Iris pigment epithelial cell (primary cell): ENCODE measurements at places on chromosomes 7 and 10.

- DNase-seq = no peak
Observed at GRCh38 chr10:78510566-78511323, 477.1 kb downstream of the RPS24 start.

GRCh38 chr10:128083191-128083895 lies 42.9 kb downstream of the MKI67 start:
- DNase-seq = no peak

DNA sequence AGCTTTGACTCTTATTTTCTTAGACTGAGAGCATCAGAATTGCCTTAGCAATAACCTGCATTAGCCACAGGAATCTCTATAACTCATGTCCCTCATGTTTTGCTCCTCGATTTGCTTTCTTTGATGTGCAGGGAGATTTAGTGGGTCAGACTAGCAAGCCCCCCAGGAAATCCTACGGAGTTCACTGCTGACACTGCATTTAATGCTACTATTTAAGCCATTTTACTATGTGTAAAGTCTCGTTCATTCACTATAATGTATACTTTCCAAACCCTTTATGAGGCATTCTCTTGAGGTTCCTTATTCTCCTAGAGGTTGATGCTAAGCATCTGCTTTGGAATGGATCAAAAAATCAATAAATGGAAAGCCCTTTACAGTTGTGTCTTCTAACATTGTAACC lies 28.4 kb downstream of the DYNC1I1 start:
- no peak for DNase-seq

DNA sequence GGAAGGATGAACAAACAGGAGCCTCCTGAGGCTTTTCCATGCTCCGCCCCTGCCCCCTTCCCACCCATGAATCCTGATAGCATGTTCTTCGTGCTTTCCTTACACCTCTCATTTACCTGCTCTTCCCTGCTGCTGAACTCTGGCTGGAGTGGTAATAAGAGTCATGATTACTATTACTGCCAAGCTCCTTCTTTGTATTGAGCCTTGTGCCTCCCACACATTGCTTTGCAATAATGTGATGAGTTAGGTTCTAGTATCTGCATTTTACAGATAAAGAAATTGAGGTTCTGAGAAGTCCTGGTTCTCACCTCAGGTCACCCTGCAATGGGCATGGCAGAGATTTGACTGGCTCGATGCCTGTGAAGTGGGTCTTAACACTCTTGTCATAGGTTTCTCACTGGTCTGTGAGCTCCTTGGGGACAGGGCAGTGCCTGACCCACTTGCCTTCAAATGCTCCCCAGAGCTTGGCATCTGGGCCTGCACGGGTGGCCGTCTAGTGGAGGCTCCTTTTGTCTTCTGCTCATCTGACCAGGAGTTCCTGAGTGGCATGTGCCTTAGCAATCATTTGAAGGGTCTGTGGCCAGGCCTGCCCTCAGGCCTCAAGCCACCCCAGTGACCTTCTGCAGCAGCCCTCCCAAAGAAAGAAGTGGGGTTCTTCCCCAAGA lies 309.2 kb upstream of the ZMIZ1 start:
- no peak for DNase-seq

DNA sequence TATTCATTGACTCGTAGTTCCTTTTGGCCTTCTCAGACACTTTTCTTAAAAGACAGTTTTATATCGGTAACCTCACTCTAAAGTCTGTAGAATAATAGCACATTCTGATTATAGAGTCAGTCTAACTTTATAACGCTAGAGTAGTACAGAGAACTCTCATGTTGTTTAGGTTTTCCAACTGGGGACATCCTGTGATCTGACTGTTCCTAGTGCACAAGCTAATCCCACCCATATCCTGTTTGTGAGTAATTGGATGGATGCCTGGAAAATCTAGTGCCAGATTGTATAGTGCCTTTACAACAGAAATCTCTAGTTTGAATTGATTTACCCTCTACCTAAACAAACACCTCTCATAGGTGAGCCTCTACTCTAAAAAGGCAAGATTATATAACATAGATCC lies 107.4 kb downstream of the ZEB1 start:
- DNase-seq = peak; percentile 91

GRCh38 chr7:71995111-71995510 lies 417.0 kb downstream of the CALN1 start:
- no peak for DNase-seq

GRCh38 chr7:106737202-106737562 lies 76.2 kb upstream of the CCDC71L start:
- DNase-seq = peak; percentile 68

- DNase-seq = no peak
Observed at GRCh38 chr7:36304099-36304425, 85.6 kb upstream of the ANLN start.

DNA sequence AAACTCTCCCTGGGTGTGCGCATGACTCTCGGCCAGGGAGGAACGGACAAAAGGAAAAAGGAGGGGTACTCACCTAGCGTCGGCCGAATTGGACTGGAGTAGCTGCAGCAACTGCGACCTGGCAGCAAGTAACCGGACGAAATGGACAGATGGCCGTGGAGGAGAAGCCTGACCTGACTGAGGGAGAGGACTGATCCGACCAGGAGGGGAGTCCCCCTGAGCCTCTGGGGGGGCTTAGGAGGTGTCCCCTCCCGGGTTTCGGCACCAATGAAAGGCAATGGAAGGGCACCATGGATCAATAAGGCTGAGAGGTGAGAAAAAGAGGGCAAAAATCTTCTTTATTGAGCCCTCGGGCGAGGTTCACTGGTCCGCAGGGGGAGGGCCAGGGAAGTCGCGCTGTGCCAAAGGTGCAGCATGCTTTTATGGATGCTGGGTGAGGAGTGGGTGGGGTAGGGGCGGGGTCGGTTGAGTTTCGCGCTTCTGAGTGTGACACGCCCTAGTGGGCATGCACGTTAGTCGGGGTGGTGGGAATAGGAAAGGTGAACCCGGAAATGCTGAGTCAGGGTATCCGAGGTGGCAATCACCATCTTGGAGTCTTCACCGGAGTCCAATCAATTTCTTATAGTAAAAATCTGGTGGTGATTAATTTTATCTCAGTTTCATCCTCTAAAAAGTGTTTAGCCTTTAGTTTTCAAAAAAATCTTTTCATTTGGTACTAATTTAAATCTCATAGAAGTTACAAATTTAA lies 638.5 kb upstream of the DPP6 start:
- no peak for DNase-seq

DNA sequence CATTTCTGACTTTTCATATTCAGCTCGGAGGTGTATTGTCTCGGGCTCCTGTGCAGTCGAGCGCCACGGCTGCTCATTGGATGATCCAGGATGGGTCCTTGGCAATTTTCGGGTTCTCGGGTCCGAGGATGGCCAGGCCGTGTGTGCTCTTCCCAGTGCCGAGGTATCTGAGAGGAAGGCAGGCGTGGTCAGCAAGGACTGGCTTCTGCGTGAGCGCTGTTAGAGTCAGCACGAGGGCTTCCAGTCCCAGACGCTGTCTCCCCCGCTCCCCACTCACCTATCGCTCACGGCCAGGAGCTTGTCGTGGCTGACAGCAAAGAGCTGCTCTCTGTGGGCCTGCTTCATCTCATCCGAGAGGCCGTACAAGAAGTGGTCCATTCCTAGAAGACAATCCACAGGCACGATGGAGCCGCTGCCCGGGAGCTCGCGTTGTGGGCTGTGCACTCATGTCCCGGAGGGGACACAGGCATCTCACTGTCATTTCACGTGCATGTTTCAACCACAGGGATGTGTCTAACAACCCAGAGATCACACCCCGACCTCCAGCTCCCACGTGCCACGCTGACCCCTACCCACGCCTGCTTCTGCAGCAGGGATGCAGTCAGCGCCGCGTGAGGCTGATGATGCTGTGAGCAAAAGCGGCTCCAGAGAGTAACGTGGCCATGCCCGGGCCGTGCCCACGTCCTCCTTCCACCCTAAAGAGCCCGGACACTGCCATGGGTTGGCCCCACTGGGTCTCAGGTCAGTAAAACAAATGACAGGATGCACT lies 34.4 kb downstream of the PITRM1 start:
- DNase-seq = no peak

GRCh38 chr7:69047151-69047754 lies 551.0 kb upstream of the AUTS2 start:
- DNase-seq = no peak

DNA sequence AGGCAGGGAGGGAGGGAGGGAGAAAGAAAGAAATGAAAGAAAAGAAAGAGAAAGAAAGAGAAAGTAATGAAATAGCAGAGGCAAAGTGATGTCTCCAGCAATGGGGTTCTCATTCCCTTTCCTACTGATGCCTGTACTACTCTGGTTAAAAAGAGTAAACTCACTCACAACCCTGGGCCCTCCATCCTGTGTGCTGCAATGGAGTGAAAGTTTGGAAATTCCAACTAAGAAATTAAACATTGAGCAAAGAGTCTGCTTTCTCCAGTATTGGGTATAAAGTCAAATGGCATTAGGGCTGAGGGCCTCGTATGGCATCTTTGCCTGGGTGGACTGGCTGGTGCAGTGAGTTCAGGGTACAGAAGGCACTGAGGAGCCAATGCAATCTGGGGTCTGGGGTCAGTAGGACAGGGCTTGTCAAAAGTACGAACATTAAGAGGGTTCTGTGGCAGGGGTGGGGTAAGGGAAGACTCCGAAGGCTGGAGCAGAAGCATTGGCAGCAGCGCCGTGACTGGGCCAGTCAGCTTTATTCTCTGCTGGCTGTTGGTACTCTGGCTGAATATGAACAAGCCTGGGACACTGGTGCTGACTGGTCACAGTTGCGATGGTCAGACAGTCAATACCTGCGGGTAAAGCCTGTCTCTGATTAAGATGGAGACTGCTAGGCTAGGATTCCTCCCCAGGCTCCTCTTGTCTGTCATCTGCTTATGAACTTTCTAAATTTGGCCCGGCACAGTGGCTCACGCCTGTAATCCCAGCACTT lies 24.1 kb upstream of the TNS3 start:
- DNase-seq = no peak

DNA sequence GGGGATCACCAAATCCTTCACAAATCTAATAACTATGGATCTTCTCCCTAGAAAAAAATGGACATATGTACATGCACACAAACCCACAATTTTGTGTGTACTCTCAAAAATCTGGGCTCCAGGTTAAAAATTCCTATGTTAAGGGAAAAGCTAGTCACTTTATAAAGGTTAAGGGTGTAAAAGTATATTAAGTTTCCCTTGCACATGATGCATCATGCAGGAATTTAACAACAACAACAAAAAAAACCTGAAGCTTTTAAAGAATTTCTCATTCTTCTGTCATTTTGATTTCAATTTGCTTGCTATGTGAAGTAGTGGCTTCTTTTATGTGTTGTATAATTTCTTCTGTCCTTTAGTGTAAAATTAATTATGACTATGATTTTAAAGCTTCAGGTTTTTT lies 123.7 kb downstream of the CNOT4 start:
- DNase-seq = peak; percentile 35

- DNase-seq = no peak
Observed at GRCh38 chr7:47483604-47484273, 98.2 kb downstream of the TNS3 start.

GRCh38 chr7:26370011-26370410 lies 78.3 kb downstream of the SNX10 start:
- DNase-seq = no peak

- peak; percentile 69 for DNase-seq
Observed at GRCh38 chr10:119131512-119132240, 27.8 kb downstream of the DENND10 start.
